ENCODE measurements at places on chromosomes 5 and 9. TPM values are rescaled to one million over a fixed set of nuclear protein-coding genes. Genes with fewer than 3 reads are reported as not detected.
A peak's percentile ranks its signal among the peaks of the same experiment; 100 is the strongest.

TAS2R1 gene
- not detected for total RNA-seq

ZBED3 gene
- total RNA-seq: 6.6 TPM

PCDHB16 gene
- total RNA-seq: 5.9 TPM

NKD2 gene
- 7.9 TPM for total RNA-seq

- DNase-seq: no peak
Measured at GRCh38 chr5:102901424-102902134, 146.5 kb downstream of the PAM start.

GRCh38 chr9:38010918-38011704 is 57.9 kb downstream of the SHB start:
- DNase-seq: no peak

GRCh38 chr5:74895906-74896305 is 29.7 kb upstream of the FAM169A start:
- no peak for DNase-seq

GRCh38 chr9:131517761-131518190 is 13.3 kb downstream of the UCK1 start:
- no peak for DNase-seq

DNA sequence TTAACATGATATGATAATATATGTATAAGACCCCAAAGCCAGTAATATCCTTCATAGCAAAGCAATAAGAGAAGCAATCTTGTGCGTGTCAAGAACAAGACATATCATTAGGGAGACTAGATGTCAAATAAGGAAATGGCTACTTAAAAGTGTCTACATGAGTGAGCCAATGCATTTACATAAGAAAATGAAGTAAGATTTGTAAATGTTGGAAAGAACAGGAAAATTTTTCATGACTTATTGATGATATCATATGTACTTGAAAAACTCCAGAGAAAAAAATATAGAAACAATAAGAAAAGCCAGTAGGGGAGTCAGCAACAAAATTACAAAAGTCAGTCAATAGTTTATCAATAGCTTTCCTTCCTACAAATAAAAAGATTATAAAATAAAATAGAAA is 13.8 kb upstream of the MCTP1 start:
- DNase-seq: no peak

GRCh38 chr5:59086024-59086423 is 503.1 kb downstream of the RAB3C start:
- no peak for DNase-seq

DNA sequence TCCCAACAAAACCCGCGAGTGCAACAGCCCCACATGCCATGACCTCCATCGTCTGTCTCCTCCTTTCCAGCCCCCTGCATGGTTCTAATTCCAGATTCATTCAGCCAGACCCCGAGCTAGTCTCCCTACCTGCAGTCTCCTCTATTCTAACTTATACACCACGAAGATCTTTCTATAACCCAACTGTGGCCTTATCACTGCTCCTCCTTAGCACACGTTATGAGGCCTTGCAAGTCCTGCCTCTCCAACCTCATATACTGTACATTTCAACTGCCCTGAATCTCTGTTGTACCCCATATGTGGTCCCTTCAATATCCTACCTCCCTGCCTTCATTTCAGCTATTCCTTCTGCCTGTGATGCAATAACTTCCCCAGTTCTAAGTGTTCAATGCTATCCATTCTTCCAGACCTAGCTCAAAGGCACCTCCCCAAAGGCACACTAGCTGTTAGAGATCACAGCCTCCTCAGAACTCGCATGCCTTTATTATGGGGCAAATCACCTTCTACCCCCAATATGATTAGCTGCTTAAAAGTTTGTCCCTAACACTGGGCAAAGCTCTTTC is 215.1 kb upstream of the TRIM32 start:
- peak; percentile 45 for DNase-seq

DNA sequence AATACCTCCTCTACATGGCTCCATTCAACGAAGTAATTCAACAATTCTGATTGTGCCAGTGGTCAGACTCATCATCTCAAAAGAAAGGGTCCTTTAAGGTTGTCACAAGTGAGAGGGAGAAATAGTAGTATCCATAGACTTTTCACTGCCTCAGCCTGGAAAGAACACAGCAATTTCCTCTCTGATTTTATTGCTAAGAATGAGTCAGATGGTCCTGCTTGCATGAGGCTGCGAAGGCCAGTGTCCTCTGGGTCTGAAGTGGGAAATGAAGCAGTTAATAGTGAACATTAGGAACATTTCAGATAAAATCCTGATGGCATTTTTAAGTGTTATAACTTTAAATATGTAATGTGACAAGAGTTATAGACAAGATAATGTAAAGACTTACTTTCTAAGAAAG is 979.0 kb downstream of the EFNA5 start:
- DNase-seq: no peak

DNA sequence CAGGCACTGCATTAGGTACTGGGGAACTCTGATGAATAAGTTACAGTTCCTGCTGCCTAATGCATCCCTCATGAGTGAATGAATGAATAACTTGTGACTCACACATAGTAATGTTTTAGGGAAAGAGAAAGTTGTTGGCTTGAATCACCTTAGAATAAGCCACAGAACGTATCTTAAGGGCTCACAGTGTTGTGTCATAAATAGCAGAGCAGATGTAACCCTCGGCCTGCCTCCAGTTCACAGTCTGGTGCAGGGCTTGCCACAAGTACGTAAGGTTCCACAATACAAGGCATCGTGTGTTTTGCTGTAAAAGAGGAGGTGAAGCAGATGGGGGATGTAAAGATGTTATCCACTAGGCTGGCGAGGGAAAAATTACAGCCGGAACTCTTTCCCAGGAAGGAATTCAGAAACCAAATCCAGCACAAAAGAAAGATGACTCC is 218.7 kb downstream of the TRPM3 start:
- DNase-seq: no peak

DNA sequence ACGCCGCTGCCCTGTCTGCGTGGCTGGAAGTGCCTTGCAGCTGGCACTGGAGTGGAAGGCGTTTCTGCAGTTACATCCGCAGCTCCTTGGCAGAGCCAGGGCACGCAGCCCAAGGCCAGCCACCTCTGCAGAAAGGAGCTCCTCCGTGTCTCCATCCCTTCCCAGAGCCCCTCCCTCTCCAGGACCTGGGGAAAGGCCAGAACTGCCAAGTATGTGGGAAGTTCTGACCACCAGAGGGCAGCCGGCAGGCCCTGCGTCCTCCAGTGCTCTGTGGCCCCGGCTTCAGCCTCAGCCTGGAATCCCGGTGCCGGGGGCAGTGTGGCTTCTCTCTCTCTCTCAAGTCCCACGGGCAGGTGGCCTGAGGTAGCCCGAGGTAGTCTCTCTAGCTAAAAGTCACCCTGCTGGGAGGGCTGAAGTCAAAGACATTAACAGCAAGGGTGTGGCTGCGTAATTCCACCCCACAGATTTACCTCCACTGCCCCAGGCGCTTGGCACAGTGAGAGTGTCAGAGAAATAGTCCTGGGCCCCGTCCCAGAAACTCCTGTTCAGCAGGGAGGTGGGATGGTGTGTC is 101.7 kb upstream of the FCN2 start:
- peak; percentile 54 for DNase-seq

DNA sequence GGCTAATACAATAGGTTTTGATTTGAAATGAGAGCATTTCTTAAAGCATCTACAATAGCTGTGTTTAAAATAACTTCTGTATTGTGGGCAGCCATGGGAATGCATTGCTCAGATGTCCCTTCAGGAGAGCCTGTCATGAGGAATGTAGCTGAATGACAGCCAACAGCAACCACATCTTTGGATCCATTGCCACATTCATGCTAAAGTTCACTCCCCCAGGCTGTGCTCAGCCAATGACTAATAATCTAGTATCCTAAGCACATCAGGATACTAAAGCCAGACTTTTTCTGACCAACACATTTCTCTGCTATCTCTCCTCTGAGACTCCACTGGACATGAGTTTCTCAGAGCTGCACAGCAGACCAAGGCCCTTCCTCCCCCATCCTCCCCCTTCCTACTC is 45.5 kb downstream of the HTR1A start:
- DNase-seq: no peak

GRCh38 chr5:179764056-179764455 is 29.7 kb upstream of the LTC4S start:
- DNase-seq: no peak

GRCh38 chr5:44774279-44774880 is 34.4 kb upstream of the MRPS30 start:
- no peak for DNase-seq
